ENCODE measurements at places on chromosomes 6 and 20.

- no peak for DNase-seq
Observed at GRCh38 chr20:21117521-21117920, 8.4 kb upstream of the KIZ start.

GRCh38 chr20:40758790-40759189, 69.8 kb upstream of the MAFB start:
- no peak for DNase-seq

- no peak for DNase-seq
Observed at GRCh38 chr6:128452713-128453112, 67.7 kb downstream of the PTPRK start.

DNA sequence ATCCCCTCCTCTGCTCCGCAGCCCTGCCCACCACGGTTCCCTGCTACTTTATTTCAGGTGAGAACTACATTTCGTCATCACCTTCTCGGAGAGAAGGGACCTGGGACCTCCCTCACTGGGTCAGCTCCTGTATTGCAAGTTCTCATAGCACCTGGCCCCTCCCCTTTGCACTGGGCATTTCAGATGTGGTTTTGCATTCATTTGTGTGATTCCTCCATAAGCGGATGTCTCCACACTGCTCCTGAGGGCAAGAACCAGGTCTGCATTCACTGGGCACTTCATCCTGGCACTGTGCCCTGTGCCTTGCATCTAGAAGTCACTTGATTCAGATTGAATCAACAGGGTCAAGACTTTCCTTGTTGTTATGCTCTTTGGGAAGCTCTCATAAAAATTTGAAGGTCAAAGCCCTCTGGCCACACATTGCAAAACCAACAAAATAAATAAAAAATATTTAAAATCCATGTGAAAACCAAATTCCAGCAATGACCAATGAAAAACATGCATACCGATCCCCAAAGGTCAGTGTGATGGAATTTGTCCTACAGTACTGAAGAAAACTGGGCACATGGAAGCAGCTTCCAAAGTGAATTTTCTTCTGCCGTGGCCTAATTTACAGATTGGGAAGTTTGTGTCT, 89.1 kb upstream of the F13A1 start:
- DNase-seq, result no peak

- DNase-seq, result no peak
Observed at GRCh38 chr6:90251295-90251992, 45.2 kb downstream of the BACH2 start.

DNA sequence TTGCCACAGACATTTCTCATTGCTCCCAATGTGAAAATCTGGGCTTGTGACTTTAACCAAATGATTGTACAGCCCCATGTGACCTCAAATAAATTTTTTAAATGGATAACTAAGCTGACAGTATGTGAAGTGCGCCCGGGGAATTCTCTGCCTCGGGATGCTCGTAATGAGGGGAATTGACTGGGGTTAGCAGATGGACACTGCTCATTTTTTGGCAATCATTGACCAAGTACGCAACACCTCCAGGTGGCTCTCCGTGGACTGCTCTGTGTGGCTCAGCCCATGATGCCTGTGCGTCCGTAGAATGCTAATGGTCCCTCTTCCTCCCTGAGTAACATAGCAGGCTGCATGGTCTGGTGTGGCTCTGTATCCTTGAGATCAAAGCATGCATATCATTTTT, 42.4 kb downstream of the FARS2 start:
- no peak for DNase-seq

DNA sequence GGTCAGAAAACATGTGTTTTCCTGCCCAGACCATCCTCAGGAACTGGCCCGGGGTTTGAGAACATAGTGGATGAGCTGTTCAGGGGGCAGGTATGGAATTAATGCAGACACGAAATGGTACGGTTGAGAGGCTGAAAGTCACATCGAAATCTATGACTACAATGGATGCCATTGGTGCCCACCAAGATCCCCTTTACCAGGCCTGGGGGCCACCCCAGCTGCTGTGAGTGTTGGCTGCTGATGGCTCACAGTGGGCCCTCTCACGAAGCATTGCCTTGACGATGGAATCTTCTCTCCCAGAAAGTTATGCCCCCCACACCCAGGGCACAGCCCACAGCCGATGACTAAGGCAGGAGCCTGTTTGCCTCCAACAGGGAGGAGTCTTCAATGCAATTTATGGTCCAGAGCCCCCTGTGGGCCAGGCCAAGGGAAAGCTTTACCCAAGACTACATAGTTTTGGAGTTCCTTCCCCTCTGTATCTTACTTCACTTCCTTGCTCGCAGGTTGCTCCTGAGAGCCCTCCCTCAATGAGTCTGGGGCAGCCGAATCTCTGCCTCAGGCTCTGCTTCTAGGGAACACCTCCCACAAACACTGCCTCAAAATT, 92.6 kb downstream of the BFSP1 start:
- no peak for DNase-seq

GRCh38 chr6:101000341-101000740, 119.2 kb upstream of the ASCC3 start:
- DNase-seq, result no peak

DNA sequence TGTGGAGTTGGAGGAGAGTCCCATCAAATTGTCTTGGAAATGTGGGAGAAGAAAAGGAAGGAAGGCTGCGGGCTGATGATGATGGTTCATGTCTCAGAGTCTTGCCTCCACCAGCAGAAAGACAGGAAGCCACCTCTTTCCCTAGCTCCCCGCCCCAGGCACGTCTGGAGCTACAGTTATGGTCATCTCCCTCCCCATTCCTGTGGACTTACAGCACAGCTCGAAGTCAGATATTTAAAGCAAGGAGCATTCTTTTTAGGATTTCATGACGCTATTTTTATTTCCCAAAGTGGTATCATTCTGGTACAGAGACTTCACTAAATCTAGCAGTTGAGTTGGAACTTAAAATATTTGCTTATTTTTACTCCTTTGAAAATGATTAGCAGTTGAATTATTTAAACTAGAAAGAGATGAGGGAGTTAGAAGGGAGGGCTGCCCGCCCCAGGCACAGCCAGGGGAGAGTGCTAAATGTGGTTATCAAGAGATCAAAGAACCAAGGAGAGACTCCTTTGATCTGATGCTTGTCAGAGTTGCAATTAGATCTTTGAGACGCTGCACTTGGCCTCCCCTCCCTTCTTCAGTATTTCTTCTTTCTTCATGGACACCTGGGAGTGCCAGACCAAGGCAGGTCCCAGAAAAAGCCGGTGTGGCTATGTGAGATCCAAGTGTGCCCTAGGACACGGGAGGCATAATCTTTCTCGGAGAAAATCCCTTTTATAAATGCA, 199.9 kb upstream of the SOX4 start:
- no peak for DNase-seq

DNA sequence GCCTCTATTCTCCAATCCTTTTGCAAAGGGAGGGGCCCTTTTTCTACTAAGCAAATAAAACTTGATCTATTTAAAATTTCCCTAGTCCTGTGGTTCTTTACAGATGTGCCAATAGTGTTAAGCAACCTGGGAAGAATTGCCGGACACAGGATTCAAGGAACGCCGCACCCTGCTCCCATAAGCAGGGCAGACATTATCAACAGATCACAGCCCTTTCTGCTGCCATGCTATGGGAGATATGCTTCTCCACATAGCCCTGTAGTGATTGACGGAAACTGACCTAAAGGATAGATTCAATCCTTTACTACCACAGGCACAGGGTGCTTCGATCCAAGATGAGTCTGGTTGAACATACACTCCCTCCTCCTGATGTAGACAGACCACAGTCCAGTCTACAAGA, 118.4 kb upstream of the TRAF3IP2 start:
- DNase-seq, result no peak

DNA sequence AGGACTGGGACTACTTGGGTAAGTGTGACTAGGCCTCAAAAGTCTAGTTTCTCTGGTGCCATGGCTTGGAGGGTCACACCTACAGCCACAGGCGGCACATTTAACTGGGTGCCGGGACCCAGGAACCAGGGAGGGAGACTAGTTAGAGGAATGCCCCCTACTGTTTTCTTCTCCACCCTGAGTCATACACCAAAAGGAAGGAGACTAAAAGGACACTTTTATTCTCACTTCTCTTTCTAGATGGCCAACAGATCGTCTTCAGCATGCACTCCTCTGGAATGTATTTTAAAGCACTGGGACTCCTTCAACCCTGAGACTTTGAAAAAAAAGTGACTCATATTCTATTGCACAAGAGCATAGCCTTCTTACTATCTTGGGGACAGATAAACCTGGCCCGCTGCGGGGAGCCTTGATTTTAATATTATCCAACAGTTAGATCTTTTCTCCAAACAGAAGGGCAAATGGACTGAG, 33.4 kb downstream of the PLN start:
- DNase-seq, result no peak

- no peak for DNase-seq
Observed at GRCh38 chr6:154731296-154732218, 1.7 kb upstream of the SCAF8 start.

- no peak for DNase-seq
Observed at GRCh38 chr20:46145713-46146112, 27.6 kb downstream of the CD40 start.

DNA sequence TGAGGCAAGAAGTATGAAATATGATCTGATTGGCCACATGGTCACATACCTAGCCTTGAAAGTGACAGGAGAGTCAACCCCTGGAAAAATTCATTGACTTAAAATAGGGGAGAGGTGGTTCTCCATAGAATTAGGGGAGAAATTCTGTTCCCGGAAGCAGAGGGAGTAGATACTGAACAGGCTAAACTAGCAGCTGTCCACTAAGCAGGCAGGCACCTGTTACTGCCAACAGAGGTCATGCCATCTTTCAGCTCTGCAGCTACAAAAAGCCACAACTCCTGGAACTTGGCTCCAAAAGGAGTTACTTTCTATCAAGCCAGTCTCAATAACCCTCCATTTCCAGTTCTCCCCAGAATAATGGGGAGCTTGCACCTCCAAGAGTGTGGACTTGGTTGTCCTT, 352.5 kb downstream of the MAFB start:
- DNase-seq, result no peak

- no peak for DNase-seq
Observed at GRCh38 chr20:59747671-59748515, 143.6 kb downstream of the PHACTR3 start.

DNA sequence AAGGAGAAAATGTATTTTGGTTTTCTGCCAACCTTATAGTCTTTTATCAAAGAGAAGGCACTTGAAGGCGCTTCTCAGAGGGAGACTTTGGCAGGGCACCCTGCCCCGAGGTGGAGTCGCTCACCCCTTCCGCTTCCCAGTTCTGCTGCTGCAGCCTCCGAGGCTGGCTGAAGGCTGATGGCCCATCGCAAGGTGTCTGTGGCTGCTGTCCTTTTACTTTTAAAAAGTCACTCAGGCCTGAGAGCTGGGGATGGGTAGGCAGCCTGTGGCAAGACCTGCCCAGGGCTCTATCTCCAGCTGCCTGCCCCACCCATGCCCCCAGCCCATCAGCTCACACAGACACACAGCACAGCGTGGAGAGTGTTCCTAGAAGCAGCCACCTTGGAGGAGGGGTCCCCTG, 206.6 kb upstream of the CST7 start:
- no peak for DNase-seq

DNA sequence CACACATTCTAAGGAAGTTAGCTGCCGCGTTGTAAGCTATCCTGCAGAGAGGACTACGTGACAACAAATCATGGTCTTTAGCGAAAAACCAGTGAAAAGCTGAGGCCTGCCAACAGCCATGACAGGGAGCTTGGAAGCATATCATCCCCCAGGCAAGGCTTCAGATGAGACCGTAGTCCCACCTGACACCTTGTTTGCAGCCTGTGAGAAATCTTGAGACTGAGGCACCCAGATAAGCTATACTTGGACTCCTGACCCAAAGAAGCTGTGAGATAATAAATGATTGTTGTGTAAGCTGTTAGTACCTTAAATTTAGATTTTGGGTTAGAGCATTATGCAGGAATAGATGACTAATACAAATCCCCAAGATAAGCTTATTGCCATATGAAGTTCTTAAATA, 45.4 kb upstream of the SENP6 start:
- DNase-seq, result no peak

- DNase-seq, result no peak
Observed at GRCh38 chr20:3843490-3843889, 3.1 kb upstream of the MAVS start.

DNA sequence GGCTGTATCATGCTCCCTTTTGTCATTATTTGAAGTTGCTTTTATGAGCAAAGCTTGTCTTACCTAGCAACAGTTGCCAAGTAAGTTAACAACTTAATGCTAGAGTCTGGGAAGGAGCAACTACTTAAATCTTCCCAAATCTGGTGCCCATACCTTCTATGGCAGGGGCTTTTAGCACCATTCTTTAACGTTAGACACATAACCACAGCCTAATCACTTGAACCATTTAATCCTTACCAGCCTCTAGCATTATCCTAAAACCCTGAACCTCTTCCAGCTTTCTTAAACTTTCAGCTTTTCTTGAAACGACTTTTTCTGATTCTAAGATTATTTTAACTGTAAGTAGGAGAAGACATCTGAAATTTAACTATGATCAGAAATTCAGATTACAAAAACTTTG, at the start of gene C6orf163:
Gene C6orf163, plus strand, starts transcription at position 83 of the 400 bp plus-strand sequence. Its CDS starts 287 bp downstream, at position 370.
- no peak for DNase-seq

DNA sequence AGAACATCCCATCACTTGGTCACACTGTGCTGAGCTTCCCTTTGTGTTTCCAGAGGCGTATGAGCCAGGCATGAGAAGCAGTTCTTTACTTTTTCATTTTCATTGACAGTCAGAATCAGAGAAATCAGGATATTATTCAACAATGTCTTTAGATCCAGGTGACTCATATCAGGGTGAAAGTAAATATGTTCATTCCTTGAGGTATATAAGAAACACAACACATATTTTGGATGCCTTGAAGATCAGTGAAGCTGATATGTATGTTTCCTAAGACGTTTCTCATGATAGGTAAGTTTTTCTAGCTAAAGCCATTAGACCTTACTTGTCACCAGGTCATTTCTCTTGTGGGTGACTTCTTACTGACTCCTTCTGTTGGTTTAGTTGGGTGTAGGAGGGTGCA, 505.6 kb downstream of the CDH26 start:
- no peak for DNase-seq

- no peak for DNase-seq
Observed at GRCh38 chr6:85435851-85436250, 14.0 kb upstream of the NT5E start.

- DNase-seq, result no peak
Observed at GRCh38 chr6:137883400-137884148, 16.5 kb downstream of the TNFAIP3 start.

- no peak for DNase-seq
Observed at GRCh38 chr20:57400231-57400701, 9.1 kb downstream of the RBM38 start.

DNA sequence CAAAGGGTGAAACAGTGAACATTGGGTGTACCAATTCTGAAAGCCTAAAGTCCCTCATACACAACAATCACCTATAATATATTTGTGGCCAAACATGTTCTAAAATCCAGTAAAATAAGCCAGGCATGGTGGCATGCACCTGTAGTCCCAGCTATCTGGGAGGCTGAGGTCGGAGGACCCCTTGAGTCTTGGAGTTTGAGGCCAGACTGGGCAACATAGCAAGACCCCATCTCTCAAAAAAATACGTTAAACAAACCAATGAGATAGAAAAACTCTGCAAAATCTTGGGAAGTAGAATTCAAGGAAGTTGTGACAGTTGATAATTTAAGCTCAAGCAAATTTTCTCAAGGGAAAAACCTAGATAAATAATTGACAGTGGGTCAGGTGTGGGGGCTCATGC, 92.6 kb downstream of the CAP2 start:
- no peak for DNase-seq
